Activated naive CD8-positive, alpha-beta T cell treated with anti-CD3 and anti-CD28 coated beads, Interleukin-2, amount 10 ng/mL, durations not matched to agents 7 days and 5 days (primary cell): ENCODE measurements at places on chromosomes 12 and 14. TPM values are rescaled to one million over a fixed set of nuclear protein-coding genes. Genes with fewer than 3 reads are reported as not detected.

DNA sequence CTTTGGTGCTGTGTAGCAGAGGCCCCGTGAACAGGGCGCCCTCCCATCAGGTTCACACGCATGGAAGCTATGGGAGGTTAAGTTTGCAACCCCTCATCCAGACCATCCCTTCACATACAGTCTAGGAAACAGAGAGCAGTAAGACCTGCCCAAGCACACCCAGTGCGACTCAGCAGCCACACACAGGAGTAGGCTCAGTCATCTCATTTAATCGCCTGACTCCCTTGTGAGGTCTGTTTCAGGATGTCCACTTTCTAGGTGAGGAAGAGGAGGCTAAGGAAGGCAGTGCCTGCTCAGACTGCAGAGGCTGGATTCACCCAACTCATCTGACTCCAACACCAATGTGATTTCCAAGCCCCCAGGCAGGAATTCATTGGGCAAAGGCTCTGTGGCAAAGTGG lies 11.9 kb downstream of the BDKRB1 start:
- DNase-seq: no peak

The ACOT2 gene
- 13.4 TPM for total RNA-seq

The TMEM132C gene
- total RNA-seq: not detected

The RPL10L gene
- total RNA-seq: not detected

DNA sequence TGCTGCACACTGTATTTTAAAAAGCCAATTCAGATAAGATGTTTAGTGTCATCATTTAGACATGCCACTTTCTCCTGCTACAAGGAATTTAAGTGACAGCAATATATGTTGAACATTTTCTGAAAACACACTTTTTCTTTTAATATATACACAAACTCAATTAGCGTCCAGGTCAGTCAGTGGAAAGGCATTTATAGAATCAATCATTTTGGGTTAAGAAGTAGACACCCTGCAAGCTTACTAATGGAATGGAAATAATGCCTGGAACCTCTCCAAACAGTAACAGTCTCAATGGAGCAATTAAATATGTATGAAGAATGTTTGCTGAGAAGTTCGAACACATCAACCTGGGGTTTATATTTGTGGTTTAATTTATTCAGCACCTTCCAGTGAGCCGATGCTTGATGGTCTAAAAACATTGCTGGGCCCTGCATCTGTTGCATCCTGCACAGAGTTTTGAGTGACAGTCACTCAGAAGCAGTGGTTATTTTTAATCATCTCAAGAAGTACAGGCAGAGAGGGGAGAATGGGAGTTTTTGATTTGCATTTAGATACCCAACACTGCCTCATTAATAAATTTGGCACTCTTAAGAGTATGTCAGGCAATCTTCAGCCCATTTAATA lies 410.7 kb downstream of the TMEM117 start:
- DNase-seq: no peak

DNA sequence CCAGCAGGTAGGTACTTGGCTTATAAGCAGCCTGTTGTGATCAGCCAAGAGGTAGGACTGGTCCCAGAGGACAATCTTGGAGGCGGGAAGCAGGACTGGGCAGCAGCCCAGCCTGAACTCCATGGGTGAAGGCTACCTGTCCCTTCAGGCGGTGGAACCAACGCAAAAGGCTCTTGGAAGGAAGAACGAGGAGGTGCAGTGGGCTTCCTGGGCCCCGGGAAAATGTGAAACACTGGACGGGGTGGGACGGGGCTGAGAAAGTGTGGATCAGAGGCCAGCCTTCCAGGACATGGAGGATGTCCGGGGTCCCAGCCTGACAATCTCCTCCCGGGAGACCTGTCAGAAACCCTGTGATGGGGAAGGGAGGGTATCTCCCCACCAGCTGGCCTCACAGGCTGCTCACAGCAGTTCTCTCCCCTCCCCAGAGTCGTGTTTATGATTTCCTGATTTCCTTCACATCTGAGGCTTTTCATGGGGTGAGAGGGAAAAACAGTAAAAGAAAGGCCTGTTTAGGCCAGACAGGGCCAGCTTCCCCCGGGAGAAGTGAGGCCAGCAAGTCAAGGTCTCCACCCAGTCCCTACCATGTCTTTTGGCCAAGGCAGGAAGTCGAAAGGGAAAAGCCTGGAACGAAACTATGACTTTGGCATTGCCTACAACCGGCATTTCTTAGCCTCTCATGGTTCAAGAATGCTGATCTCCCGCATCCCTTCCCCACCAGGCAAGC lies 11.3 kb downstream of the CMKLR1 start:
- DNase-seq: no peak

- DNase-seq: no peak
These were observed 32.6 kb downstream of the MLXIP start for GRCh38 chr12:122111089-122111641.

GRCh38 chr12:568486-568885 lies 94.8 kb downstream of the NINJ2 start:
- DNase-seq: no peak

GRCh38 chr12:12197128-12197527 lies 69.7 kb downstream of the LRP6 start:
- no peak for DNase-seq

The PAH gene
- not detected for total RNA-seq

DNA sequence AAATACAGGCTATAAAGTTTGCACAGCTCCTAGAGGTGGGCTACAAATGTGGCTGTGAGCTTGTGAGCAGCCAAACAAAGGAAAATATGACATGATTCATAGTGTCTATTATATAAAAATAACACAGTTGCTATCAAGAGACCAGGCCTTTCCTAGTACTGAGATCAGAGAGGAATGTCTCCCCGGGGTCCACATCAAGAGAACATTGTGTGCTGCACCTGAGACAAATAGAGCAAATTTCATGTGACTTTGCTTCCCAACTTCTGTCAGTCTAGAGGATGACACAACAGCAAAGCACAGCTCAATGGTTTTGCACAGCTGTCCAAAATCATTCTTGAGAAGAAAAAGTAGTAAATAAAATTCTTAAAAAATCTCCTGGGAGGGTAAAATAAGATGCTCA lies 297.5 kb upstream of the PRKD1 start:
- DNase-seq: no peak

DNA sequence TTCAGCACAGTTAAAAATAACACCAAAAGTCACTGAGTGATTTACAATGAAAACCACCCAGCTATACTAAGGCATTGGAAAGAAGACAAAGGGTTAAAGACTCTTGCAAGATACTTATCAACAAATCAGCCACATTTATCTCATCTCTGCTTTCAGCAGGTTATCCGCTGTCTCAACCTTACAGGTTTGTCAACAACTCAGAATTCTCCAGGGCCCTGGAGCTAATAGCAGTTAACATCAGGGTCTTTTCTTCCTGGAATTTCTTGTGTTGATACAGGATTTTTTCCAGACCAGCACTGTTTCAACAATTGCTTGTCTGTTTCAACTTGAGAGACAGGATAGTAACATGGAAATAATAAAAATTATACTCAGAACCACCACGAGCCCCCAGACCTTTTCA lies 3.5 kb downstream of the PKP2 start:
- no peak for DNase-seq

The ACTR10 gene
- total RNA-seq: 44.9 TPM

The WDR20 gene
- total RNA-seq: 38.8 TPM

DNA sequence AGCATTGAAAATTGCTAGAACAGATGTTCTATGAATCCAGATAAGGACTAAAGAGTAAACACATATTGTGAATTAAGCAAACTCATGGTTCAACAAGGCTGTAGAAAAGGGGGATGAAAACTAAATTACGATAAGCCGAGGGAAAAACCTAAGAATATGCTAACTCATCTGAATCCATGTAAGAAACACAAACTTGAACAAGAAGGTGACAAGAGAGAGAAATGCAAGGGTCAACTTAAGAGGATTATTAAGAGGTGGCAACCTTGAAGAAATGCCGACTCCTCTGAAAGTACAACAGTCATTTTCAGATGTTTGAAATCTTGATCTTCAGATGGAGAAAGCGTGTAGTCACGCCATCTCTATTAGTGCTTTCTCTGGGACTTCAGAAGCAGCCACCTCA lies 128.6 kb downstream of the TTC7B start:
- no peak for DNase-seq

The CBLN3 gene
- total RNA-seq: 3.2 TPM
